A549 treated with DMSO at 1 μM for 4 hours (cell line): ENCODE measurements at places on chromosomes 5 and 9. TPM values are rescaled to one million over a fixed set of nuclear protein-coding genes. Genes with fewer than 3 reads are reported as not detected.

GDNF gene
- total RNA-seq, result not detected in 5 replicates

CDKN2A gene
- not detected in 5 replicates for total RNA-seq

SLC6A3 gene
- 0.09 to 0.25 TPM (median 0.10 TPM) in 5 replicates for total RNA-seq

FBXL7 gene
- total RNA-seq, result 0.89 to 1.9 TPM (median 1.6 TPM) in 5 replicates

TUSC1 gene
- 3.8 to 8.6 TPM (median 7.6 TPM) in 5 replicates for total RNA-seq

TRIP13 gene
- total RNA-seq, result 54.3 to 72.1 TPM (median 66.0 TPM) in 5 replicates

GNA14 gene
- total RNA-seq, result 0.03 TPM in 1 of 5 replicates, not detected in the others

SLC27A6 gene
- 0.03 TPM in 1 of 5 replicates, not detected in the others for total RNA-seq

SLC45A2 gene
- not detected in 5 replicates for total RNA-seq

AQP3 gene
- 12.3 to 16.0 TPM (median 15.4 TPM) in 5 replicates for total RNA-seq

GPR151 gene
- total RNA-seq, result not detected in 5 replicates

FGD3 gene
- 0.11 to 0.41 TPM (median 0.23 TPM) in 5 replicates for total RNA-seq

PRR16 gene
- 0.12 TPM in 1 of 5 replicates, not detected in the others for total RNA-seq

TNFSF8 gene
- total RNA-seq, result not detected in 5 replicates

HAPLN1 gene
- not detected in 5 replicates for total RNA-seq

ARL14EPL gene
- 0.09 to 0.54 TPM (median 0.29 TPM) in 4 of 5 replicates, not detected in the other for total RNA-seq
